ENCODE measurements at places on chromosomes 7 and 10.

GRCh38 chr10:70595566-70596016 lies 7.0 kb downstream of the PRF1 start:
- no peak for DNase-seq

DNA sequence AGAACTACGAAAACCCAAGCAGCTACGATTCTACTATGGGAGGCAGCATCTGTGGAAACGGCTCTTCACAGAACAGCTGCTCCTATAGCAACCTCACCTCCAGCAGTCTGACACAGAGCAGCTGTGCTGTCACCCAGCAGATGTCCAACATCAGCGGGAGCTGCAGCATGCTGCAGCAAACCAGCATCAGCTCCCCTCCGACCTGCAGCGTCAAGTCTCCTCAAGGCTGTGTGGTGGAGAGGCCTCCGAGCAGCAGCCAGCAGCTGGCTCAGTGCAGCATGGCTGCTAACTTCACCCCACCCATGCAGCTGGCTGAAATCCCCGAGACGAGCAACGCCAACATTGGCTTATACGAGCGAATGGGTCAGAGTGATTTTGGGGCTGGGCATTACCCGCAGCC lies 81.6 kb upstream of the SAMD8 start:
- no peak for DNase-seq

- DNase-seq, result no peak
These were observed 39.4 kb downstream of the CCNJ start for GRCh38 chr10:96082748-96083147.

GRCh38 chr10:90372451-90372850 lies 485.4 kb downstream of the HTR7 start:
- DNase-seq, result no peak

GRCh38 chr10:99007457-99007856 lies 228.2 kb downstream of the HPSE2 start:
- DNase-seq, result no peak

DNA sequence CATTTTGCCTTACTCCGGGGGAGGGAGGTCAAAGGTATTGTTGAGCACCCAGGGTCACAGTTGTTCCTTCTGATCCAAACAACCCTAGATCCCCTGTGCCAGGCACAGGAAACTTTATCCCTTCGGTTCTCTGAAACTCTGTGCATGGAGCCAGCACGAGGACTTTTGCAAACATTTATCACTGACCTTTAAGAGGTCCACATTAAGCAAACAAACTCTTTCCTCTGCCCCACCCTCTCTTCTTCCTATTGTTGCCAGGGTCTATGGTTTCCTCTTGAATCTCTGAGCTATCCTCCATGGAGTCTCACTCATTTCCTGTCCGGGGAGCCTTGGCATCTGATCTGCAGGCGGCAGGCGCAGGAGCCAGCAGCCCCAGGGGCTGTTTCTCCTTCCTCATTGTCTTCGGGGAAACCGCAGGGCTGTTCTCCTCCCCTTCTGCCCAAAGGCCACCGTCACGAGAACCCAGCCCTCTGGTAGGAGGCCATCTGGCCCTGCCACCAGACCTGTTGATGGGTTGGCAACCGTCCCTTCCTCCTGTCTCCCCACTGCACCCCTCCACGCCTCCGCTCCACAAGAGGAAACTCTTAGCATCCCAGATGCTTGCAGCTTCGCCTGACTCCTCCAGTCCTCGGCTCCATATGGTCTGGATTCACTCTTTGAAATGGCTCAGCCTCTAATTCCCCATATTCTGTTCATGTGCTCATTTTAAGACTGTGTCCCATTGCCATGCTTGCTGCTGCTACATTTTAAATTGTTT lies 327.3 kb upstream of the NRP1 start:
- no peak for DNase-seq

GRCh38 chr10:50552771-50553535 lies 70.8 kb downstream of the SGMS1 start:
- no peak for DNase-seq

GRCh38 chr7:55308186-55308929 lies 56.8 kb upstream of the LANCL2 start:
- DNase-seq, result no peak

- no peak for DNase-seq
These were observed 34.4 kb downstream of the COL13A1 start for GRCh38 chr10:69835875-69836730.

- no peak for DNase-seq
These were observed 51.9 kb downstream of the DENND11 start for GRCh38 chr7:141649865-141650634.

- no peak for DNase-seq
These were observed 98.8 kb upstream of the BMPER start for GRCh38 chr7:33806298-33807154.

DNA sequence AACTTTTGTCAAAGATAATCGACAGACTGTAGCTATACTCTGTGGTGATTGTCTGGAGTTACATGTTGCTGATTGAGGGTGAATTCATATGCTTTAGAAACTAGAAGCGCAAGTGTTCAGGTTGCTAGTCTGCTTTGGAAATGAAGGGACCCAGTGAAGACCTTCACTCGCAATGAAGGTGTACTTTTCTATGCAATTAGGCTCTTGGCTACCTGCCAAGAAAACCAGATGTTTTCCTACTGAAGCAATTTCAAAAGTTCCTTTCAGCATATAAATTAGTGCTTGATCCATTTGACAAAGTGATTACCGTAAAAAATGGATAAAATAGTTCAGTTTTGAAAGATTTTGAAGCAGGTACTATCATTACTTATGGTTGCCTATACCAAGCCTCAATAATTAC lies 10.0 kb upstream of the STK31 start:
- DNase-seq, result no peak

DNA sequence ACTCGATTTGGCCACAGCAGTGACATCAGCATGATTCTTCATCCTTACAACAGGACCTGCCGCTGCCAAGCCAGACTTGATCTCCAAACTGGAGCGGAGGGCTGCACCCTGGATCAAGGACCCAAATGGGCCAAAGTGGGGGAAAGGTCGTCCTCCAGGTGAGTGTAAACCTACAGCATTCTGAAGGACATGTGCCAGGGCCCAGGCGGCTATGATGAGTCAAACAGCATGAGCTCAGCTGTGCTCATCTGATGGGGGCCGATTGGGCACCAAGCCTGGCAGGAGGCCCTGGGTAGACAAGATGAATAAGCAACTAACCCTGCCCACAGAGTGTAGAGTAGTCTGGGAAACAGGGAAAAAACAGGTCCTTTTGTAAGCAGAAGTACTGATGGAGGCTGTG lies 14.4 kb upstream of the ATP6V0E2 start:
- DNase-seq, result no peak

DNA sequence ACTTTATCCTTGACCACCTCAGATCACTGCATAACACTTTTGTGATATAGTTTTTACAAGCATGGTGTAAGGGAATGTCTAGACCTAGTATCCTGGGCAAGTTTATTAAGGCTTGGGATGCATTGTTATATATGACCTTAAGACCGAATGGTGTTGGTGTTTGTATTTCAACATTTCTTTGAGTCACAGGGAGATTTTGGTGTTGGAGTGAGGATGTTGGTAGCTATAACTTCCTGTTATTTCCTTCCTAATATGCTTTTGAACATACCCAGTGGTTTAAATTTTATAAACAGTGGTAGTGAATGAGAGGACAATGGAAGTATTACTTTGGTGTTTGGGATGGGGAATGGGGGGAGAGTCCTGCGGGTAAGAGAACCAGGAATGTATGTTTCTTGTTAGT lies 2.6 kb downstream of the EXOC4 start:
- no peak for DNase-seq

- DNase-seq, result no peak
These were observed 153.2 kb upstream of the SLC13A1 start for GRCh38 chr7:123352973-123353372.

DNA sequence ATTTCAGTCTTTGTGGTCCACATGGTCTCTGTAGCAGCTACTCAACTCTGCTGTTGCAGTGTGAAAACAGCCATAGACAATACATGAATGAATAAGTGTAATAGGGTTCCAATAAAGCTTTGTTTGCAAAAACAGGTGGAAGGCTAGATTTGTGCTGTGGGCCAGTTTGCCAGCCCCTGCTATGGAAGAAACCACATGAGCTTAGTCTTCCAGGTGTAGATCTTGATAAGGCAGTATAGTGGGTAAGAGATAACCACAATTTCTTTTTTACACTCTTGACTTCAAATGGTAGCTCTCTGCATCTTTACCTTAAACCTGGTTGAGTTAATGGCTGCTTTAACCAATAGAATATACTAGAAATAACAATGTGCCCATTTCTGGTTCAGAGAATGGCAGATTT lies 135.0 kb upstream of the PALS2 start:
- DNase-seq, result no peak

DNA sequence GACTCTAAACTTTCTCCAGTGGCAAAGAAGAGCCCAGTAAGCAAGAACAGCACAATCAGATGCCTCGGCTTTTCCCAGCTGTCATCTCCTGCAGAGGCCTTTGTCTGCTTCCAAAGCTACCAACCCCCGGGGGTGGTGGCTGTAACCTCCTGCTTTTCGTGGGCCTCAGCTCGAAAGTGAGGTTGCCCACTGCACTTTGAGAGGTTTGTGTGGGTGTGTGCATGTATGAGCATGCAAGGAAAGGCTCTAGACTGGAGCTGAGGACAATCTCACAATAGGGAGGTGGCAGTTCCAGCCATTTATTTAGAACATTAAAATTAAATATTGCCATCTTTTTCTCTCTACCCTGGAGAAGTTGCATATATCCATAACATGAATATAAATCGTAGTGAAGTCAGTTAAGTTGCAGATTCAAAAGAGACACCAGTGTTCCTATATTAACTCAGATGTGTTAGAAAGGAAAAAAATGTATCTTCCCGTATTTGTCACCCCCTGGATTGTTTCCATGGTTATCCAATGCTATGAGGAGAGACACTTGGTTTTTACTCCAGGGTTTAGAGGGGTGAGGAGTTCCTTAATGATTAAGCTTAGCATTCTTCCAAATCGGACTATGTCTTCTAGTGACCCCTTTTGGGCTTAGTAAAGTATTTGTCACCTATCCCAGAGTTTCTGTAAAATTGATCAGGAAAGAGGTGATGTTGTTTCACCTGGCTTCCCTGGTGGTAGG lies 781.1 kb downstream of the INHBA start:
- no peak for DNase-seq

DNA sequence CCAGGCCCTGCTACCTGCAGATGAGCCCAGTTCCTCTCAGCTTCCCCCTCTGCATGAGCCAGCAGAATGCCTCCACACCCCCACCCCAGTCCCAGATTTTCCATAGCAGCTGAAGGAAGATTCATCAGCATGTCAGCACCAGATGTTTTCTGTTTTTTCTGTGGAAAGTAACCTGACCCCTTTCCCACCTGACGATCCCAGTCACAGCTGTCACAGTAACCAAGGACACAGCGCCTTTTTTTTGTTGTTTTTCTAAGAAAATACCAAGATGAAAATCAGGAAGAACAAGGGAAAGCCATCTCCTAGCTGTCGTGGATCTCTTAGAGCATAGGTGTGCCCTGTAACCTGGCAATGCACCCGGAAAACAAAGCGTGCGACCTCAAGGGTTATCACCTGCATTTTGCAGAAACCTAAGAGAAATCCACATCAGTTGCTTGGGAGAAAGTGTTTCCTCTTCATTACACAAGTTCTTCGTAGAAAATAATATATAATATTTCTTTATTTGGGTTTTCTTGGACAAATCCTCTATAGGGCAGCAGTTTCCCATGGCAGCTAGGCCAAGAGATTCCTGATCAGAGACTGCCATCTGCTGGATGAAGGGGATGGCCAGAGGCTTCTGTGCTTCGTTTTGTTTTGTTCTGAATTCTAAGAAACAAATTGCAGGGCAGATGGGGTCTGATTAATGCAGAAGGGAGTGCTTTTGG lies 401.9 kb downstream of the TNS3 start:
- no peak for DNase-seq

DNA sequence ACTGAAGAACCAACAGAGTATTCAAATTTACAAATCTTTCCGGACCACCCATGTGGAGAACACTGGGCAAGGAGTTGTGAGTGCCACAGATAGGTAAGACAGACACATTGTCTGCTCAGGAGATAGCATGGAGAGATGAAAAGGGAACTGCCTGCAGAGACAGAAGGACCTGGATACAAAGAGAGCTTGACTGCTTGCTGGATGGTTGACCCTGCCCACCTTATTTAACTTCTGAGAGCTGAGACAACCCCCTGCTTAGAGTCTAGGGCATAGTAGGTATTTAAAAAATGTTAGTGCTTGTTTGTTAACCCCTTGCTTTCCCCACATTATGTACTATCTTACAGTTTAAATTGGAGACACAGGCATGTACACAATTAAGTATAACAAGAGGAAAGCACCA lies 314.1 kb downstream of the THSD7A start:
- DNase-seq, result no peak

DNA sequence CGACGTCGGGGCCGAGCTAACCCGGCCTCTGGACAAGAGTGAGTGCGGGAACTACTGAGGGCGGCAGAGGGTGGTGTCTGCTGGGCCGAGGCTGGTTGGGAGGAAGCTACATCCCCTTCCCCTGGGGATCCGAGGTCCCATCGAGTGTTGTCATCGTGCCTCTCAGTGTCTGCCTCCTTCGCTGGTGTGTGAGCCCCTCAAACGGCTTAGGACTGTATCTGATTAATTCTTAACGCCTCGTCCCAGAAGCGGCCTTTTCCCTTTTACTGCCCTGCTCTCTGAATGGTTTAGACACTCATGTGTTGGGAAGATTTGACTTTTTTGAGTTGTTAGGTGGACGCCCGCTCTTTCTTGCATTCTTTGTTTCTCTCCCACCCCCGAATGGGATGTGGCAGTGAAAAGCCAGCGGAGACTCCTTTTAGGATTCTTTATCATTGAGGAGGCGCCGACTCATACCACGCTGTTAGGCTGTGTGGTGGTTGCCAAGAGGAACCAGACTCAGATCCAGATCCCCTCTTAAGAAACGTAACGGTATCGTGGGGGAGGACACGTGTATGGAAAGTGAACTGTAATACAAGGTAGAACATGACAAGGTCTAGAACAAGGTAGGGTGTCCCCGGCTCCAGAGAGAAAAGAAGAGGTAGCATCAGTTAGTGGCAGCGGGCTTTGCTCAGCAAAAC lies 631 bp downstream of the SUPV3L1 start:
- no peak for DNase-seq

DNA sequence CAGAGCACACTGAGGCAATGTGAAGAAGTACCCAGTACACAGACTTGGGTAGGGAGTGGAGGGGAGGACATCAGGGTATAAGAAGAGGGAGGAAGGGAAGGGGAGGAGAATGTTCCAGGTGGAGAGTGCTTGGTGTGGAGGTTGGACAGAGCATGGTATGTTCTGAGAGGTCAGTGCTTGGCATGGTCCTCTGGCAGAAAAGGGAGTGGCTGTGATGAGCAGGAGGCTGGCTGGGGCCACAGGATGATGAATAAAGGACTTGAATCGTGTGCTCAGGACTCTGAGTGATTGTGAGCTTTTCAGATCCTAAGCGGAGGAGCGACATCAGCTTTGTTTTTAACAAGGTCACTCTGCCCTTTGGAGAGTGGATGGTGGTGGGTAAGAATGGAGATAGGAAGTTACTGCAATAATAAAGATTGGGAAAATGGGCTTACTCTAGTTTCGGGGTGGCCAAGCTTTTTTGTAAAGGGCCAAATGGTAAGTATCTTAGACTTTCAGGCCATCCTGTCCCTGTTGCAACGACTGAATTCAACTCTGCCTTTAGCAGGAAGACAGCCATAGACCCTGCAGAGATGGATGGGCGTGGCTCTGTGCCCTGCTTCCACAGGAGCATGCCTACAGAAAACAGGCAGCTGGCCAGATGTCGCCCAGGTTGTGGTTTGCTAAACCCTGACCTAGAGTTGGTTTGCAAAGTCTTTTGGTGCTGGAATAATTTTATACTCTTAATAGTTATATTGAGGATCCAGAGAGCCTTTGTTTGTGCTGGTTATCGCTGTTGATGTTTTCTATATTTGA lies 8.4 kb downstream of the PPP2R2D start:
- DNase-seq, result no peak

GRCh38 chr7:75611557-75612178 lies 119.5 kb downstream of the SPDYE5 start:
- DNase-seq, result no peak

GRCh38 chr10:81182296-81182695 lies 644.6 kb downstream of the SH2D4B start:
- DNase-seq, result no peak
